ENCODE measurements at places on chromosomes 2 and 18. TPM values are rescaled to one million over a fixed set of nuclear protein-coding genes. Genes with fewer than 3 reads are reported as not detected.

The ARHGEF4 gene
- total RNA-seq = 7.4 TPM

The MYOM1 gene
- total RNA-seq = 0.30 TPM

The SLC35G4 gene
- total RNA-seq = not detected

The MAP2 gene
- total RNA-seq = 1.4 TPM

The IL37 gene
- not detected for total RNA-seq

The EIF2AK2 gene
- 22.6 TPM for total RNA-seq

The MAL gene
- 0.12 TPM for total RNA-seq

The GPR45 gene
- not detected for total RNA-seq

The ALPI gene
- total RNA-seq = not detected

The PAX8 gene
- total RNA-seq = 0.85 TPM

The GPR75 gene
- total RNA-seq = 1.6 TPM

The EPG5 gene
- 3.8 TPM for total RNA-seq

The GPAT2 gene
- not detected for total RNA-seq

The CHST10 gene
- total RNA-seq = 13.3 TPM

The SIX2 gene
- total RNA-seq = 0.97 TPM

The NLRC4 gene
- total RNA-seq = 0.09 TPM

The CCDC102B gene
- total RNA-seq = 0.49 TPM

The C2orf72 gene
- total RNA-seq = 5.6 TPM

The FSHR gene
- not detected for total RNA-seq

The GALR1 gene
- total RNA-seq = not detected

The NGEF gene
- 20.3 TPM for total RNA-seq

The NPPC gene
- total RNA-seq = 0.31 TPM

The BIRC6 gene
- 30.8 TPM for total RNA-seq

The CNOT11 gene
- total RNA-seq = 39.9 TPM

The MRO gene
- 0.26 TPM for total RNA-seq

The ABCG5 gene
- not detected for total RNA-seq

The IL36B gene
- 0.17 TPM for total RNA-seq

The VAMP8 gene
- 15.7 TPM for total RNA-seq

The TUBA3E gene
- total RNA-seq = 3.6 TPM

The ACMSD gene
- not detected for total RNA-seq

The IKZF2 gene
- total RNA-seq = 0.27 TPM

The QPCT gene
- total RNA-seq = 20.4 TPM

The HNRNPA3 gene
- 394 TPM for total RNA-seq

The ACVR2A gene
- total RNA-seq = 3.7 TPM

The GTF2A1L gene
- not detected for total RNA-seq

The RFTN2 gene
- total RNA-seq = not detected

The APCDD1 gene
- total RNA-seq = not detected

The DNAJC5G gene
- not detected for total RNA-seq

The PARD6G gene
- 3.0 TPM for total RNA-seq

The SERPINB10 gene
- total RNA-seq = not detected

The OR6B2 gene
- total RNA-seq = not detected

The MYL1 gene
- not detected for total RNA-seq

The GCG gene
- not detected for total RNA-seq

The SERPINB11 gene
- not detected for total RNA-seq

The FOXD4L1 gene
- 0.31 TPM for total RNA-seq

The ADAM23 gene
- total RNA-seq = 8.4 TPM

The PDE11A gene
- total RNA-seq = 0.38 TPM

The STPG4 gene
- total RNA-seq = not detected

Data from A549 treated with Mapracorat at 1 μM for 4 hours (cell line).